NCI-H2081 (cell line): ENCODE measurements at places on chromosomes 6 and 20.

DNA sequence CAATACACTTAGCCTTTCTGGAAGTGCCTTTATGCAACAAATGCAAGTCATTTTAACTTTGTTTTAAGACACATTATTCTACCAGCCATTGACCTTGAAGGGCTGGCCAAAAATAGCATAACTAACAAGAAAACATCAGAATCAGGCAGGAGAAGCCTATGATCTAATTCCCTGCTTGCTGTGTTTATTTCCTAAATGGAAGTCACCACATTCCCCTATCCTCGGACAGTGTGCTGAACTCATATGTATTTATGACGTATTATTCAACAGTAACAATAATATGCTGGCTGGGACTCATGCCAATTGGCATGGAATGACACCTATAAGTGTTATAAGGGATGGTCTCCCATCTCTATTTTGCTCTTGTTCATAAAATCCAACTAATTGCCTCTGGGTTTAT is 140.7 kb downstream of the MAP3K7 start:
- peak; percentile 31 for DNase-seq

DNA sequence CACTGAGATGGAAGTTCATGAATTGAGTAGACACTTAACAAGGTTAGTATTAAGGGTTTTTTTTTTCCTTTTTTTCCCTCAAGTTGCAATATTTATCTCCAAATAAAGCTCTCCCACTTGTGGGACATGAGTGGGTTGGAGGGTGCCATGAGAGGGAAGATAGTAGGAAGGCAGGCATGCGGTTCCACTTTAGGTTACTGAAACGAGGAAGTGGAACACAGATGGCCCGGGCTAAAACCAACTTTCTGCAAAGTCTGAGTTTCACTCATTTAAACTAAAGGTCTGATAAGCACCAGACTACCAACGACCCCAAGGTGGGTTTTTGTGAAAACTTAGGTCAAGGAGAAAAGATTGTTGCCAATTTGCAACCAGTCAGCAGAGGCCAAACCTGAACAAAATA is 42.2 kb downstream of the TBC1D7 start:
- DNase-seq = no peak

DNA sequence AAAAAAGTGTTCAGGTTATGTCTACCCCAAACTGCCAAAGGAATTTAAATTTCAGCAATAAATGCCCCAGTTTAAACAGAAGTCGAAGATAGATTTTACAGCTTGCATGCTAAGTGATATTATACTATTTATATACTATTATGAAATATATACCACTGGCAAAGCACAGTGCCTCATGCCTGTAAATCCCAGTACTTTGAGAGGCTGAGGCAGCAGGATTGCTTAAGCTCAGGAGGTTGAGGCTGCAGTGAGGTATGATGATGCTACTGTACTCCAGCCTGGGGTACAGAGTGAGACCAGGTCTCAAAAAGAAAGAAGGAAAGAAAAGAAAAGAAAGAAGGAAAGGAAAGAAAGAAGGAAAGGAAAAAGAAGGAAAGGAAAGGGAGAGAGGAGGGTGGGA is 102.1 kb downstream of the MTFR2 start:
- DNase-seq = no peak

DNA sequence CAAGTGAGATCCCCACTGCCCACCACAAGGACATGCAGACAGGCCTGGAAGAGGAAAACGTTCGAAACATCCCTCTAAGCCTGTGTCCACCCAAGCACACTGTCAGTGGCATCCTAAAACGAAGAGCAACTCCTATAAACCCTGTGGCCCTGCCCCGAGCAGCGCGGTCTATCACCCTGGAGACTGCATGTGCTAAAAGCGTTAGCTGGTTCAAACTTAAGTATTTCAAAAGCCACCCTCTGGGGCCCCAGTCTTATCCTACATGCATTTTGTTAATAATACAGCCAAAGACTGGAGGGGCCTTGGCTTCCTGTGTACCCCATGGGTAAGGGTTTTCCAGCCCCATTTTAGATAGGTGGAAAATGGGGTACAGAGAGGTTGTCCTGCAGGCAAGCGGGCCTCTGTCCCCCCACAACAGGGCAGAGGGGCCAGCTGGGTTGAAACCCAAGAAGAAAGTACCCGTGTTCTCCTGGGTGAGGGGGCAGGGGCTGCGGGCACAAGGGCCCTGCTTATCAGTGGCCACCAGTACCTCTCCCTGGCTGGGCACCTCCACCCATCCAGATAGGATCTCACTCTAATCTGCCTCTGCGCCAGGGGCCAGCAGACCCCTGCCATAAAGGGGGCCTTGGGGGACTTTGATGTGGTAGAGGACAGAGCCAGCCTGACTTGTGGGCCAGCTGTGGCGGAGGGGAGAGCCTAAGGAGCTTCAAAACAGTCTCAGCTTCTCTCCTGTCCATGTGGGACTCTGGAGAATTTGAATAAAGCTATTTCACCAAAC is 28.3 kb downstream of the PREX1 start:
- no peak for DNase-seq

GRCh38 chr20:62203378-62204030 is 16.6 kb downstream of the HRH3 start:
- DNase-seq = peak; percentile 27

GRCh38 chr20:53926428-53927028 is 143.9 kb downstream of the BCAS1 start:
- DNase-seq = no peak

GRCh38 chr20:49572857-49573256 is 4.9 kb upstream of the PTGIS start:
- no peak for DNase-seq

DNA sequence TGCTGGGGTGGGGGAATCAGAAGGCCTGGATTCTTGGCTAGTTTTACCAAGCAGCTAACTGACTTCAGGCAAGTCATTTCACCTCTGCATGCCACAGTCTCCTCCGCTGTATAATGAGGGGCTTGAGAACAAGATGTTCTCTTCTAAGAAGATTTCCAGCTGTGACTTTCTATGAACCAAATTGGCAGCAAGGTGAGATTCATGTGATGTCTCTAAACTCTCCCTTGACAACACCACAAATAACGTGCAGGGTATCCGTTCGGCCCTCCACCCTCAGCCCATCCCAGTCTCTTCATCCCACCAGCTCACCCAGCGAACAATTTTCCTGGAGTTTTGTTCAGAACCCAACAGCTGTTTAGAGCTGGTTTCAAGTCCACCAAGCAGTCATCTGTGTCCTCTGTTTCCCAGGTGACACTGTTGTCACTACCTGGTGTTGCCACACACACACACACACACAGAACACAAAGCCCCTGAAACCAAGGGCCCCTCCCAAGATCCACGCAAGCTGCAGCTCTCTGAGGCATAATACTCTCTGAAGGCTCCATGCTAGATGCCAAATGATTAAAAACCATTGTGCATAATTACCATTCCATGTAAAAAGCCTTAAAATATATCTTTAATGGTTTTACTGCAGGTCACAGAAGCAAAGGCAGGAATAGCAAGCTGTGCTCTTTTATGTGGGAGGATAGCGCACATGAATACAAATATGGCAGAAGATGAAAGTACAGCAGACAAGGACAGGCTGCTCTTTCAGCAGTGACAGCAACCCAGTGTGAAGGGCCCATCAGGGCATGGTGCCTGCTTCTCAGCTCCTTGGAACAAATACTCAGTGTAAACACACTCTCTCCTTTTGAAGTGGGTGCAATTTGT is 48.2 kb downstream of the ARHGAP18 start:
- peak; percentile 42 for DNase-seq

GRCh38 chr6:30835576-30835975 is 48.7 kb upstream of the DDR1 start:
- no peak for DNase-seq
